ENCODE measurements at places on chromosomes 12 and 14.

- no peak for DNase-seq
Measured at GRCh38 chr14:102900631-102901571, 21.6 kb upstream of the AMN start.

GRCh38 chr12:46046436-46046835, 56.1 kb upstream of the SCAF11 start:
- DNase-seq, result no peak

DNA sequence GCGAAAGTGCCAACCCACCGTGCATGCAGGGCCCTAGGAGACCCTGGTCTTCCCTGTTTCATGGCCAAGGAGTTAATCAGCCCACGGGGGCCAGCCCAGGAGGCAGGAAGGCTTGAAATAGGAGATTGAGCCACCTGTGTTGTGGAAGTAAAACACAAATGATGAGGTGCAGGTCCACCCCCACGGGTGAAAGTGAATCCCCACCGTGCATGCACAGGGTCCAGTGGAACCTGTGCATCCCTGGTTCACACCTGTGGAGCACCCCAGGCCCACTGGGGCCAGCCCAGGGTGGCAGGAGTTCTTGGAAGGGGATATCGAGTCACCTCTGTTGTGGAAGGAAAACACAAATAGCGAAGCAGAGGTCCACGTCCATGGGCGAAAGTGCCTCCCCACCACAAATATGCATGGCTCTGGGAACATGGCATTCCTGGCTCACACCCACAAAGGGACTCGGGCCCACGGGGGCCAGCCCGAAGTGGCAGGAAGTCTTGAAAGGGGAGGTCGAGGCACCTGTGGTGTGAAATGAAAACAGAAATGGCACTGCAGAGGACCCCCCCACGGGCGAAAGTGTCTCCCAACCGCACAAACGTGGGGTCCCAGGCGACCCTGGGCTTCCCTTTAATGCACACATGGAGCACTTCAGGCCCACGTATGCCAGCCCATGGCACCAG, 381.5 kb downstream of the ALG10 start:
- DNase-seq, result no peak

- DNase-seq, result no peak
Measured at GRCh38 chr12:113361574-113362370, 3.4 kb downstream of the PLBD2 start.

DNA sequence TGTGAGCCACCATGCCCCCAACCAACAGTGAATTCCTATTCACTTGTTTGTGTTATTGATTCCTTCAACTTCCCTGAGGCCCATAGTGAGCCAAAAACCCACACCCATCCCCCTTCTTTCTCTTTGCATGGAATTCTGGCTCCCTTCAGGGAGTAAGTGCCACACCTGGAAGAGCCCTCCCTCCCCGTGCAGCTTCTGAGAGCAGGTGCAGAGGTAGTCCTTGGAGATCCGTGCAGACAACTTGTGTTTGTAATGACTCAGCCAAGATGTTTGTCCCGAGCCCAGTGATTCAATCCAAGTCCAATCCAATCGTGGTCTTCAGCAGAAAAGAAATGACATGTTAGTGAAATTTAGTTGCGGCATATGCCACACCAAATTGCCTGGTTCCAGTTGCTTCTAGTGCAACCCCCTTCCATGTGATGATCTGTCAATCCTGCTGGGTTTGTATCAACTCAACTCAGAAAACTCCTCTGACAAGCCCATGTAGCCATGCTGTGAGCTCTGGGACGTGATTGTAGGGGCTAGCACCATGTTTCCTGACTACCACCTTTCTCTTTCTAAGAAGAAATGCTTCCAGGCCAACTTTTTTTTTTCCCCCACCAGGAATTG, 27.5 kb downstream of the GPRC5A start:
- DNase-seq, result no peak

- DNase-seq, result no peak
Measured at GRCh38 chr14:33566082-33566481, 384.8 kb downstream of the EGLN3 start.

DNA sequence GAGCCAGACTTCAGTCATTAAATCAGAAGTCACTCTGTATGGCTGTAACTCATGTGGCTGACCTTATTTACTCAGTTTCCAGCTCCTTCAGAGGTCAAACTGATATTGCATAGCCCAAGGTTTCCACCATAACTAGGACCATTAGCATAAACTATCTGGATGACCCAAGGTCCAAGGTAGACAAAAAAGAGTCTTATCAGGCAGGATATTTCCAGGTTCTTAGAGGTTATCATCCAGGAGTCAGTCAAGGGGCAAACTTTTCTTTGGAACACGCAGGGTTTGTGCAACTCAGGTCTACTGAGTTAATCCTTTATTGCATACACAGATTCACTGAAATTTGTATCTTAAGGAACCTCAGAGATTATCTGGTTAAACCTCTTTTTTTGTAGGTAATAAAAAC, 66.5 kb downstream of the AVPR1A start:
- DNase-seq, result no peak

- no peak for DNase-seq
Measured at GRCh38 chr12:60684988-60685655, 1089.3 kb downstream of the SLC16A7 start.

GRCh38 chr12:5488626-5488955, 56.7 kb downstream of the NTF3 start:
- DNase-seq, result no peak

DNA sequence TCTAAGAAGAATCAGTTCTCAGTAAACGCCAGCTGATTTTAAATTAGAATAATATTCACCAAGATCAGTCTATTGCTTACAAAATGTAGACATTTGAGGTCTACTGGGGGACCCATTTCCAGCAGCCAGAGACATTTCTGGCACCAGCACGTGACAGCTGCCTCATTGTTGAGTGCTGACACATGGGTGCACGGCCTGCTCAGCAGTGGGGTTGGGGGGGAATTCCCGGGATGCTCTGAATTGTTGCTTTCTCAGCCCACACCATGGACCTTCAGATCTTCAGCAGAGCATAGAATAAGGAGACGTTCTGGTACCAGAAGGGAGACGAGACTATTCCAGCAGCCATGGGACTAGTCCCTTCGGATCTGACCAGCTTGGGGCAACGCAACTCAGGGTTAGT, 18.3 kb downstream of the PLEKHG7 start:
- no peak for DNase-seq

- no peak for DNase-seq
Measured at GRCh38 chr12:32069071-32069470, 37.6 kb upstream of the BICD1 start.

DNA sequence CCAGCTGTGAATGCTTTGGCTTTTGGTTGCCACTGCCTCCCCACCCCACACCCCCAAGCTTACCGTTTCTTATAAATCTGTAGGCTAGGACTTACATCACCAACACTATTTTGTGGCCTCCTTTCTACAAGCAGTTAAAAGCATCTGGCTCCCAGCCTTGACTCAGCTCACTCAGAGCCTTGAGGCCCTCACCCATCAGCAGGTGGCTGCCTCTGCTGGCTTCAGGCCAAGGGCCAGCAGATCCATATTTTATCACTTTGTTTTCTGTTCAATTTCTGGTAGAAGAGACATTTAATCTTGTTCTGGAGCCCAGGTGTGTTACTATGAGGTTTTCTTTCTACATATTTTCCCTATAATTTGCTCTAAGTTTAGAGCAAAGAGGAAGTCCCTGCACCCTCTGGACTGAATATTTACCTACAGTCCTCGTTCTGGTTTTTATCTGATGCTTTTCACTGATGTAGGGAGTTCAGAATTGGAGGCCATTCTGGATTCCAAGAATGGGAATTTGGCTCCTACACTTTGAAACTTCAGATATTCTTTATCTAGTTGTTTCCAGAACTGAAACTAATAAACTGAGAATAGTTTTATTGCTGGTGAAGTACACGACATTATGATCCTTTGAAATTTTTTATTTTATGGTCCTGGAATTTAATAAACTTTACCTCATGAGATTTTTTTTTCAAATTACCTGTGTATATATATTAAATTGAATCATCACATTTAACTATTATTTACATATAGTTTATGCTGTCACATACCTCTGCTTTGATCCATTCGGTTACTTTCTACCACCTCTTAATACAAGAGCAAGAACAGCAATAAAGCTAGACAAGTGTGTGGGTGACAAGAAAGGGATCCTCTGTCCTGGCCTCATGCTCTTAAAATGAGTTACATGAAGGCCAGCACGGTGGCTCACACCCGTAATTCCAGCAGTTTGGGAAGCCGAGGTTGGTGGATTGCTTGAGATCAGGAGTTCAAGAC, 22.2 kb downstream of the PLBD1 start:
- DNase-seq, result no peak

- DNase-seq, result no peak
Measured at GRCh38 chr14:32230181-32230580, 27.1 kb upstream of the RNU6-8 start.

GRCh38 chr12:95820096-95820703, 29.6 kb upstream of the NTN4 start:
- DNase-seq, result no peak

GRCh38 chr12:51361161-51362016, 14.9 kb upstream of the CELA1 start:
- no peak for DNase-seq

DNA sequence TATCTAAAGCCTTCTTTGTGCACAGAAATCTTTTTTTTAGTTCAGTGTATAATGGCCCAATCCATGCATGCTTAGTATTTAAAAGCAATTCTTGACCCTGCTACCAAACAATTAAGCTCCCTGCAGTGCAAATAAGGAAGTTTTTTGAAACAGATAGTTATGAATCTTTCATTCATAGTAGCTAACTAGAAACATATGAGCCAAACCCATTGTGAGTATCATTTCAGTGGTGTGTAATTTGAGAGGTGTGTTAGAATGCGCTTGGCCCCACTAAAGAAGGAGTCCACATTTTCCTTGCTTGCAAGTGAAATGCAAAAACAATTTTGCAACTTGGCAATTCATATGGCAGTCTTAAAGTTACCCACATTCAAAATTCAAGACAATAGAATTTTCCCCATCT, 14.4 kb downstream of the EPS8 start:
- DNase-seq, result no peak

DNA sequence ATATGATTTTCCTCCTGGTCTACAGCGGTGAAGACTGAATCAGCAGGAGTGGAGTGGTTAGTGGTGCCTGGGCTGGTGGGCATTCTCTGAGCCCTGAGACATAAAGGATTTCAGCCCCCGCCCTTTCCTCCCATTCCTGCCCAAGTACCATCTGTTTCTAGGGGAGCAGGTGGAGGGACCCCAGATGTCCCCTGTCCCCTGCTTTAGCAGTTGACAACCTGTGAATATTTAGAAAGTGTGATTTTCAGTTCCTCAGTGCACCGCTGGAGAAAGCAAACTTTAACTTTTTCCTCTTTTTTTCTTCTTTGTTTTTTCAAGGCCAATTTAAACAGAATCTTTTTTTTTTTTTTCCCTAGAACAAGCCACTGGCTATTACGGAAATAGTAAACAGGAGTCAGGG, 163.8 kb upstream of the MYL2 start:
- DNase-seq, result no peak

GRCh38 chr12:49987625-49988303, 15.0 kb downstream of the AQP6 start:
- no peak for DNase-seq

- DNase-seq, result no peak
Measured at GRCh38 chr14:81256289-81256960, 35.7 kb upstream of the GTF2A1 start.

- peak; percentile 24 for DNase-seq
Measured at GRCh38 chr12:50166799-50167048, 445 bp downstream of the CERS5 start.

DNA sequence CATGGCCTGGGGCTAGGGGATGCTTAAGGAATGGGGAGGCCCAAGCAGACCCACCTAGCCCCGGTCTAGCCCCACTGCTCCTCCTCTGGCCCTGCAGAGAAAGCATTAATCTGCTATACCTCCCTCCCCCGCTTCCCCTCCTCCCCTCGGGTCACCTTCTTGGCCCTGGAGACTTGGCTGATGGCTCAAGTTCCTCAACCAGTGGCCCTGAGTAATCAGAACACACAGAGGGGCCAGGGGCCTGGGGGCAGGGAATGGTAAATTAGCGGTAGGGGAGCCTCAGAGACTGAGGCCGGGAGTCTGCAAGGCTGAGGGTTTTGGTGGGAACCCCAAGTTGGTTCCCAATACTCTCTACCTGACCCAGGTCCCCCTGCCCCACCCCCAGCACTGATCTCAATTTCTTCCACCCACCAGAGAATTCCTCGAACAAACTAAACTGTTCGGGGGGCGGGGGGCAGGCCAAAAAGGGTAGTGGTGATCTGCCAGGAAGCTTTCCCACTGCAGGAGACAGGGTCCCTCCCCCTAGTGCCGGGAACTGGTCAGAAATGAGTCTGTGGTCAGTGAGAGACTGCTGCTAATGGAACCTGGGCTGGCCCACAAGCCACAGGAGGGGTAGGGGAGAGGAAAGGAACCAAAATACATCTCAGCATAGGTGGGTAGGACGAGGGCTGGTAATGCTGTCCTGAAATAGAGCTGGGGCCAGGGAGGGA, 12.8 kb upstream of the SMARCD1 start:
- DNase-seq, result no peak

GRCh38 chr12:88736031-88736430, 155.8 kb upstream of the KITLG start:
- no peak for DNase-seq

DNA sequence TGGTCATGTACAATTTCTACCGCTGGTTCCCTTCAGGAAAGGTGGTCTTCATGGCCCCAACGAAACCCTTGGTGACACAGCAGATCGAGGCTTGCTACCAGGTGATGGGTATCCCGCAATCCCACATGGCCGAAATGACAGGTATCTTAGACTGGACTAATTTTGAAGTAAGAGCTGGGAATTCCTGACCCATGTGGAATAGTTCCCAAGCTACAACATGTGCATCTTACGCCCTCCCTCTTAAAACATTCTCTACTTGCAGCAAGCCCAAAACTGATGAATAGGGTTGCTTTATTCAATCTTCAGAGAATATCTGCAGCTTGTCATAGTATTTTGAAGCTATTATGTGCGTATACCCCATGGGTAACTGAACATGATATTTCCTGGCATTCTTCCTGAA, 669 bp downstream of the FANCM start:
- no peak for DNase-seq

DNA sequence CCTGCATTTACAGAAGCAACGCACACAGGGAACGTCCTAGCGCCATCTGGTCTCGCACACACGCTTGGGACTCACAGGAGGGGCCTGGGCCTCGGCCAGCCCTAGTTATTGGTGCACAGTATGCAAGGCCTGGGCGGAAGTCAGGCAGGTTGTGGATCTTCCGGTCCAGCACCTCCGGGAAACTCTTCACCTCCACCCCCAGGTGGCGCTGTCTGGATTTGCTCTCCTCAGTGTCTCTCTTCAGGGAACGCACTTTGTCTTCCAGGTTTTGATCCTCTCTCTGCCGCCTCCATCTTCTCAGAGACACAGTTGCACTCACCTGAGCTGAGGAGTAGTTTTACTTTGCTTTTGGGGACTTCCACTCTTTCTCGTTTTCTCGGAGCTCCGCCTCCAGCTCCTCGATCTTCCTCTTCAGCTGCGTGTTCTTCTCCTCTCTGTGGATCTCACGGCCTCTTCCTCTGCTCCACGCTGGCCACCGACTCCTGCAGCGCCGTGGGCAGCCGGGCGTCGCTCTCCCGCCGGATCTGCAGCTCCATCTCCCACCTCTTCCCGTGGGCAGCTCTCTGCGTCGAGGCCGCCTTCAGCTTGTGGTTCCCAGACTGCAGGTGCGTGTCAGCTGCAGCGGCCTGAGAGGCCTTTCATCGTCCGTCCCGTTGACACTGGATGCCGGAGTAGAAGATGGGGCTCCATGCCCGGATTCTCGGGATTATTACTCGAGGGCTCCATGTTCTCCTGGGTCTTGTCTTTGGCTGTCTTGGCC, 933.8 kb downstream of the TMEM121 start:
- peak; percentile 32 for DNase-seq

- no peak for DNase-seq
Measured at GRCh38 chr12:10406725-10407124, 2.8 kb downstream of the KLRC4 start.

- DNase-seq, result no peak
Measured at GRCh38 chr12:54416687-54417603, 2.1 kb downstream of the ITGA5 start.
